ENCODE measurements at places on chromosomes 11 and 22.
A peak's percentile ranks its signal among the peaks of the same experiment; 100 is the strongest.

- no peak for DNase-seq
Observed at GRCh38 chr11:88521799-88522201, 184.3 kb upstream of the CTSC start.

GRCh38 chr11:95231881-95232605, 1.0 kb upstream of the SESN3 start:
- DNase-seq = peak; percentile 64

DNA sequence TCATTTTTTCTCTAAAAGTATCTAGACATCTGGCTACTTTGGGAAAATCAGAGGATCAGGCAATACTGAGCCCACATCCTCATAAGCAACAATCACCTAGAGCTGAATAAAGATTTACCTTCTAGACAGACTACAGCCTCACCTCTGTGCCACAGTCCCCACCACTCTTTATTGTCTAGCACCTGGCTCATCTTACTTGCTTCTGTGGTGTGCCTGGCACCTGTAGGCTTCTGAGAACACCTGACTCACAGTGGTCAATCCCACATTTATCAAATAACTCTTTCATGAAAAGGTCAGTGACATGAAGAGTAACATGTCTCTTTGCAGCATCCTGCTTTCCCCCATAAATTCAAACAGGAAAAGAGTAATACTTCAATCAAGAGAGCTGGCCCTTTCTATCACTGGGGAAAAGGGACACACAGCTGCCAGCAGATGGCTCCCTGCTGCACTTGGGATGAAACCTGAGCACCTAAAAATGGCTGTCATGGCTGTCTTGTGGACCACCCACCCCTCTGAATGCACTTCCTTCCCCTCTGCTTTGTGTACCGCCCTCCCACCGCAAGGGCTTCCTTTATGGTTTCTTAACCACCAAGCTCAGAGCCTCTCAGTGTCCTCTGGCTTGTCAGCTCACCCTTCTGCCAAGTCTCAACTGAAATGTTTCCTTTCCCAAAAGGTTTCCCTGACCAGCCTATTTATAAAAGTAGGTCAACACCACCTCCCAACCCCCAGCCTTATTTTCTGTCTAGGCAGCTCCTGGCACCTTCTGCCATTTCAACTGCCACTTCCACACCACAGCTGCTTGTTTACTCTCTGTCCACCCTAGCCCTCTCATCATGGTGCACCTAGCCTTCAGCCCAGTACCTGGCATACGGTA, 9.3 kb downstream of the TFIP11 start:
- DNase-seq = peak; percentile 41

- DNase-seq = no peak
Observed at GRCh38 chr22:21443057-21443734, 24.0 kb upstream of the TMEM191C start.

GRCh38 chr22:40679249-40679963, at the start of gene MCHR1:
Gene MCHR1, plus strand, starts transcription at chr22:40679484. Its CDS starts 169 bp downstream, at chr22:40679653.
- DNase-seq = no peak
